ENCODE measurements at places on chromosomes 1 and 21.

- DNase-seq = no peak
Measured at GRCh38 chr1:10031461-10031860, 1.3 kb upstream of the UBE4B start.

DNA sequence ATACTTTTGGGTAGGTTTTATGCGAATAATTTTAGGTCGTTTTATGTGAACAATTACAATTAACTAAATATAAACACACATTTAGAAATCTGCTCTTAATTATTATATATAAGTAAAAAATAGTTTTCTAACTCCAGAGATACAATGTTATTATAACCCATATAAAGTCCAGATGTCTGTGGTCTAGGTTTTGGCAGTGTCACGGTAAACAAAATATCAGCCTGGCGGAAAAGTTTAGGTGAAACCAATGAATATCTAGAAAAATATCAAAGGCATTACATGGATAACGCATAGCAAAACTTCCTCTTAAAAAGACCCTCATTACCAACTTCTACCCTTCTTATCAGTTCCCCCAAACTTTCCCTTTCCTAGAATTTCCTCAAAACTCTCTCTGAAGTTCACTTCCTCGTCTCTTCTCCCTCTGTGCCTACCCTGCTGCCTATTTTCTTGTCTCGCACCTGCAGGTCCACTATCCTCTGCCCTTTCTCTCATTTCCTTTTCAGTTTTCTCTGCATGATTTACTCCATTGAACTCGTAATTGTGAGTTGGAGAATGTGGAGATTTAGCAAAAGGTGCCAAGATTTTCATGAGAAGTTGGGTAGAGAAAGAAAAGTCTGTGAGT lies 21.8 kb downstream of the VTCN1 start:
- DNase-seq = no peak

GRCh38 chr1:156704930-156705320 lies 458 bp downstream of the CRABP2 start:
- no peak for DNase-seq

- DNase-seq = no peak
Measured at GRCh38 chr1:14678011-14678638, 79.6 kb downstream of the KAZN start.

DNA sequence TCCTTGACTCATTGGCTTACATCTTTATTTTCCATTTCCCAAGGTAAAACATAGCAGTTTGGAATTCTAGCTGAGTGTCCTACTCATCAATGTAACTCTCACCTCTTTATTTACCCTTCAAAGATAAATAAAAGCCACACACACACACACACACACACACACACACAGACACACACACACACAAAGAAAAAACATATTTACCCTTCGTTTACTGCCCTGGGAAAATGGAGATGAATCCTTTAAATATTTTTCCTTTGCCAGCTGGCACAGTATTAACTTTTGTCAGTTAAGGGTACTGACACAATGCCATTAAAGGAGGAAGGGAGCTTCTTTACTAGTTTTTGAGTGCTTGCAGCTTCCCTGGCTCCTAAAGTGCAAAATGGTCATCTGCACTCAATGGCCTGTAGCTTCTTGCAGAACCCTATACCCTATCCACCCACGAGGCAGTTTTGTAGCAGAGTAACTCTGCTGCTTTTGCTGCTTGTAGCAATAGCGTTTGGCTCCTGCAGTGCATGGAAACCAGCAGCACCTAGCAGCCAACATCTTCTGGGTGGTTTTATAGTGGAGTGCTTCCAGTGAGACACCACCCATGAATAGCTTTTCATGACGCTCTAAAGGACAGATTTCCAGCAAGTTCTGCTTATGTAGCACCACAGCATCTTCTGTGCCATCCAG lies 103.7 kb downstream of the HS2ST1 start:
- no peak for DNase-seq

DNA sequence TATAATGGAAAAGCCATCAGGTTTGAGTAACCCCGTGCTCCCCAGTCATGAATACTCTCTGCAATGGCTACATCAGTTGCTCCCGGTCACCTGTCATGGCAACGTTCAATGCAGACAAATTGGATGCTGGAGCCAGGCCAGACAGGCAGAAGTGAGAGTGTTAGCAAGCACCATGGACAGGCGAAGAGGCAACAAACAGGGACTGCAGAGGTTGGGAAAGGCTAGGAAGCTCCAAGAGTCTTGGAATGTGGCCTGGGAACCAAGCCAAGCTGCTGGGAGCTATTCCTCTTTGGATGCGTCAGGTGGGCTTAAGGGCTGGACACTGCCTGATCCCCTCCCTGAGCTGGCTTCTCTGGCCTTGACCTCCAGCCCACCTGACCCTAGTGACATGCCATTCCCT lies 102.9 kb downstream of the ACTL8 start:
- no peak for DNase-seq

DNA sequence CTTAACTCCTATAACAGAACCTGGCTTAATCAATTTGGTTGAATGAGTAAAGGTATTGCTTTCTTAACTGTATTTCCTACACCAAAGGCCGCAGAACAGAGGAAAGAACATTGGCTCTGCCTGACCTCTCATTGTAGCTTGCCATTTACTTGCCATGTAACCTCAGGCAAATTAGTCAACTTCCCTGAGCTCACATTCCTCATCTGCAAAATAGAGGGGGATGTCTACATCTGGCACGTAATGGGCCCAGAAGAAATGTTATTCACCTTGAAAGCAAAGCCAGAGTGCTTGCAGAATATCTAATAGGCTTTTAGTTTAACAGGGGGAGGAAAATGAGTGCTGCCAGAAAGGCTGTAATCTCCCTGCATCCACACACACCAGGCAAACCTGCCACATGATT lies 44.3 kb downstream of the LAMC2 start:
- no peak for DNase-seq

DNA sequence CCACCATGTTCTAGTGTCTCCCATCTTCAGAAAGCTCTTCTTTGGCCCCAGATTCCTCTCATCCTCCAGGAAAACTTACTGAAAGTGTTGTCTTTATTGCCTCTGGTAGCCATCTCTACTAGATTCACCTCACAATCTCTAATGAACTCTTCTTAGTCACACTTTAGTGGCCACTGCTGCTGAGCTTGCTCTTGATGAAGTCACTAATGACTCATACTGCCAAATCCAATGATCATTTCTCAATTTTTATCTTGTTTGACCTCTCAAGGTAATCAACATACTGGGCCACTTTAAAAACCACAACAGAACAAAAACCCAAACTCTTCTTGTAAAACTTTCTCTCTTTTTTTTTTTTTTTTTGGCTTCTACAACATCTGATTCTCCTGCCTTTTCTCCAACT lies 196.4 kb downstream of the LHX8 start:
- DNase-seq = no peak

DNA sequence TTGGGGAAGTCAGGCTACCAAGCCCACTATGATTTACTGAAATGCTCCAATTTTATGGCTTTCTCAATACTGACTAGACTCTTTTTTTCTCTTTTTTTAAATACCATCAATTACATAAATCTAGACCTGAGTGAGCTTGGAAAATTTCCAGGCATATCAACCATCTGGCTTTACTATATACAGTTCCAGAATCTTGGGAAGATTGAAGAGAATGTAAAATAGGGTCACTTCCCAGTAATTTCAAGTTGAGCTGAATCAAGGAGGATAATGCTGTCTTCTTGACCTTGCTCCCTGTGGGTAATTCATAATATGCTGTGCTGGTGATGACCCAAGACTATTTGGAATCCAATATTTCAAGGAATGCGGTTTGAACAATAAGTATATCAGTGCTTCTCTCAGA lies 108.1 kb downstream of the MAP3K21 start:
- no peak for DNase-seq

- DNase-seq = no peak
Measured at GRCh38 chr1:163842571-163842970, 520.8 kb downstream of the NUF2 start.

GRCh38 chr1:225250432-225250831 lies 177.4 kb downstream of the LBR start:
- no peak for DNase-seq

DNA sequence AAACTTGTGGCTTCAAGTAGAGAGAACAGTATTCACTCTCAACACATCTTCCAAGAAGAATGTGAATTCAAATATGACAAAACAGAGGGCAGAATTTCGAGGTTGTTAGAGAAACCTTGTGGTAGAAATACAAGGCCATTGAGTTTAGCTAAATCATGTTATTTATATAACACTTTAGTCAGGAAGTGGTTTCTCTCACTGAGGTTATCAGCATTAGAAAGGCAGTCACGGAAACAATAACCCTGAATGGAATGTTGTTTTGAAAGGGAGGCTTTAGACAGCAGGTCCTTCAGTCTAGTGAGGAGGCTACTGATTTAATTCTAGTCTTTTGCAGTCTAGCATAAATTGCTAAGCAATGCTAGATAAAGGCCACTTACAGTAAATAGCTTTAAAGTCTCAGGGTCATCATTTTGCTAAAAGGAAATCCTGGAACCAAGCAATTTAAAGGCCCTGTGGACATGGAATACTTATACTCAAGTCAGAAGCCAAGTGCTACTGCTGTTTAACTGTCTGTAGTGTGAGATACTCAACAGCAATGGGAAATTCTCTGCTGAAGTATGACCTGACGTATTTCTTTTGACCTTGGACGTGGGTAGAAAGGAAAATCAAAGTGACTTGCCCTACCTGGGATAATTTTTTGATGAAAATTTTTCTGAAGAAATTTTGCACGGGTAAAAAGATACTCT lies 89.0 kb upstream of the CHODL start:
- peak; percentile 2 for DNase-seq

DNA sequence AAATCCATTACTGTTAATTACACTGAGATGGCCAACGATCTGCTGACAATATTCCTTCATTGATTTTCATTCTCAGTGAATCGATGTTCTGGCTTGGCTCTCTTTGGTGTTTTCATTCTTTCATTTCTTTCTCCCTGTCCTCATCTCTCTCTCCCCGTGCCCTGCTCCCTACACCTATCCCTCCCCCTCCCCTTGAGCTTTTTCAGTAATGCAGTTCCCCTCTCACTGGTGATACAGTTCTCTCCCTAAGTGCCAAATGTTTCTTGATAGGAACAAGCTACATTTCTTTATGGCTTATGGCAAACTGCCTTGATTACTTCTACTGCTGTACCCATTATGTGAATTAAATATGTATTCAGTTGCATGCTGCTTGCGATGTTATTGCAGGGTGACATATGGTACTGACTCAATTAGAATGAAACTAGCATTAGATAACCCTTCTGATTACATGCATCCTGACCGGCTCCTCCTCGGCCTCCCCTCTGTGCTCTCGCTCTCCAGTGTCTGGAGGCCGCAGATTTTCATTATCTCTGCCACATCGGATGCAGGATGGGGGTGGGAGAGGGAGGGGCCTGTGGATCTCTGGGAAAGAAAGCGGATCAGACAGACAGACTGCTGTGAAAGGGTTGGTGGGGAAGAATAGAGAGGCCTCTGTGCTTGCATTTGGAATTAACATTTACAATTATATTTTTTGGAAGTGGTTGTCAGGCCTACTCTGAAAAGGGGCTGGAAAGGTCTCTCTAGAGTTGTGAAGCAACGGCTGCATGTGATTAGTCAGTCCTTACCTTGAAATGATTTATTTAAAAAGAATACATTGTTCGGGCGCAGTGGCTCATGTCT lies 130.9 kb downstream of the PBX1 start:
- DNase-seq = no peak

- peak; percentile 65 for DNase-seq
Measured at GRCh38 chr1:95086949-95087533, 14.3 kb upstream of the ALG14 start.

GRCh38 chr1:60073605-60074278 lies at the start of gene C1orf87:
Gene C1orf87 (minus strand): TSS chr1:60073770. CDS start chr1:60072643, 1,127 bp downstream.
- no peak for DNase-seq

DNA sequence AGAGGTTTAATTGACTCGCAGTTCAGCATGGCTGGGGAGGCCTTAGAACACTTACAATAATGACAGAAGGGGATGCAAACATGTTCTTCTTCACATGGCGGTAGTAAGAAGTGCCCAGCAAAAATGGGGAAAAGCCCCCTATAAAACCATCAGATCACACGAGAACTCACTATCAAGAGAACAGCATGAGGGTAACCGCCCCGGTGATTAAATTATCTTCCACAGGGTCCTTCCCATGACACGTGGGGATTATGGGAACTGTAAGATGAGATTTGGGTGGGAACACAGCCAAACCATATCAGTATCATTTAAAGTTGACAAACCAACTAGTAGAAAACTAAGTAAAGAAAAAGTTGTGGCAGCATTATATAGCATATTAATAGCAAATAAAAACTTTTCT lies 71.3 kb upstream of the DNAJC6 start:
- DNase-seq = no peak

DNA sequence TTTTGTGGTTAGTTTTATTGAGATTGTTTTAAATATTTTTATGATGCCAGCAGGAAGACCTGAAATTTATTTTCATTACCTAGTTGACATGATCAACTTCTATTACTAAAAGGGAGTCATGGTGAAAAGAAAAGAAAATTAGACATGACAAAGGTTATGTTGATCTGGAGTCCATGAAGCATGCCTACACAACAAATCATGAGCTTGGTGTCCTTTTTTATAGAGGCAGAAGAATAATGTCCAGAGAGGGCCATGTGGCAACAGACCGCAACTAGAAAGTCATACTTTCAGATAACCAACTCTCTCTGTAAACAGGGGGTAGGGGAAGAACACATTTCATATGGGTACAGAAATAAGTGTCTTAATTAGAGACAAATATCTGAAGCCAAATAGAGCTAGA lies 175.5 kb upstream of the HOOK1 start:
- no peak for DNase-seq

GRCh38 chr1:87182611-87183010 lies 146.1 kb upstream of the LMO4 start:
- no peak for DNase-seq

- no peak for DNase-seq
Measured at GRCh38 chr1:42996384-42996970, 37.8 kb upstream of the SLC2A1 start.

GRCh38 chr1:225875044-225875815 lies 7.0 kb downstream of the TMEM63A start:
- DNase-seq = no peak

GRCh38 chr1:167922023-167922422 lies 8.1 kb upstream of the ADCY10 start:
- DNase-seq = no peak

GRCh38 chr1:182713939-182714338 lies 29.6 kb upstream of the RGS8 start:
- DNase-seq = no peak

DNA sequence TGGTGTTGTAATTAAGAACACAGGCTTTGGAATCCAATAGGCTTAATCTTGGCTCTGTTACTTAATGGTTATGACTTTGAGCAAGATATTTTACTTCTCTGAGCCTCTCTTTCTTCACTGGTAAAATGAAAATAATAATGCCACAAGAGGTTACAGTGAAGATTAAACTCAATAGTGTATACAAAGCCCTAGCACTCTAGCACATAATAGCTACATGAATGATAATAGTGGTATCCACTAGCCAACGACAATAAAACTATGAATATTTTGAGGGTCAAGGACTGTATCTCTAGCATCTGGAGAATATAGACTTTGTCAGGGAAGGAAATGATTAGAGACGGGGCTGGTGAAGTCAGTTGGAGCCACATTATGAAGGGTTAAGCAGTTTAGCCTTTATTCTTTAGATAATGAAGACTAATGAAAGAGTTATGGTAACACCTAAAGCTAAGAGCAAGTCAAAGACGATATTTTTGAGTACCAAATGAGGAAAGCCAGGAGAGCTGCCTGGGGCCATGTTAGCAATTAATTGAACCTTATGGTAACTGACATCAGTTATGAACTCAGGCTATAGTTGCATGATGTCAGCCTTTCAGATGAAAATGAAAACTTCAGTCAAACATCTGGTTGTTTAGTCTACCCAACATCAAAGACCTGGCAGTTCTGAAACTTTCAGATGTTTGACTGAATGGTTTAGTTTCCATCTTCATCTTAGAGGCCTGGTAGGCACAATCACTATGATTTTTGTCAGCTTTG lies 32.8 kb upstream of the RNF11 start:
- DNase-seq = no peak

GRCh38 chr1:36148821-36149236 lies 457 bp downstream of the TRAPPC3 start:
- DNase-seq = no peak

Data from kidney epithelial cell (primary cell).